Stimulated activated CD8-positive, alpha-beta memory T cell treated with anti-CD3 and anti-CD28 coated beads, Interleukin-7, amount 100 ng/mL, for 24 hours (primary cell): ENCODE measurements at places on chromosomes 12 and 14.

GRCh38 chr14:33799705-33800570, 150.9 kb downstream of the EGLN3 start:
- no peak for DNase-seq

- DNase-seq = peak; percentile 68
Measured at GRCh38 chr14:49767571-49768300, at the start of gene KLHDC2. Gene KLHDC2 (plus strand): TSS chr14:49768153. CDS start chr14:49768469, 316 bp downstream.

- DNase-seq = no peak
Measured at GRCh38 chr12:93191956-93192355, 185.8 kb upstream of the NUDT4 start.

DNA sequence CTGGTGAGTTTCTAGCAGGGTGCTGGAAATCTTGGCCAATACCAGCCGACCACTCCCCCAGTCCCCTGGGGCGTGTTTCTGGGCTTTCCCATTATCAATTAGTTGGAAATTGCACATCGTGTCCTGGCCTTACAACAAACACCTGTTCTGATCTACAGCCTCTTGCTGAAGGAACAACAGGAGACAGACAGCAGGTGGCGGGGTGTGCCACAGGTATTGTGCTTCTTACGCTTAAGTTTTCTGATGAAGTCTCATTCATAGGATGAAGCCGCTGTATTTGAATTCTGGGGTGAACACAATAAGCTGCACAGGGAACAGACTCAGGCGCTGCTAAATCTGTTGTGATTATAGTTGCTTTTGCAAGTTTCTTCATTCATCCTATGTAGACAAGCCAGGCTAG, 703 bp downstream of the HIGD1C start:
- DNase-seq = no peak

GRCh38 chr14:104317492-104317805, 179.1 kb downstream of the KIF26A start:
- no peak for DNase-seq

GRCh38 chr14:79274641-79275291, 936.5 kb downstream of the DIO2 start:
- DNase-seq = no peak

DNA sequence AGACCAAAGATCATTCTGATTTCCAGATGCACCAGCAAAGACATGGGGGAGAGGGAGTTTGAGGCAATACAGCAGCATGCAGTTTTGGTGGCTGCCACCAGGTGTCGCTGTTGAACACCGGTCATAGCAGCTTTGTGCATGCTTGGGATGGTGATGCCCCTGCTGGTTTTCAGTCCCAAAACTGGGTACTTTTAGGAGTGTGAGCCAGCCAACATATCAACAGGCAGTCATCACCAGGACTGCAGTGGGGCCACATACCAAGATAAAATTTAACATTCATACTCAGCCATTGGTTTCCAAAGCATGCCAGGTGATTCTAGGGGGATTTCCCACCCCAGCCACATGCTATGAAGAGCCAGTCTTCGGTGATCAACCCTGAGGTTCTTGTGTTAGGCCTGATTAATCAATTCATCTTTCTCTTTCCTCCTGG, 64.2 kb downstream of the PHETA1 start:
- DNase-seq = no peak

DNA sequence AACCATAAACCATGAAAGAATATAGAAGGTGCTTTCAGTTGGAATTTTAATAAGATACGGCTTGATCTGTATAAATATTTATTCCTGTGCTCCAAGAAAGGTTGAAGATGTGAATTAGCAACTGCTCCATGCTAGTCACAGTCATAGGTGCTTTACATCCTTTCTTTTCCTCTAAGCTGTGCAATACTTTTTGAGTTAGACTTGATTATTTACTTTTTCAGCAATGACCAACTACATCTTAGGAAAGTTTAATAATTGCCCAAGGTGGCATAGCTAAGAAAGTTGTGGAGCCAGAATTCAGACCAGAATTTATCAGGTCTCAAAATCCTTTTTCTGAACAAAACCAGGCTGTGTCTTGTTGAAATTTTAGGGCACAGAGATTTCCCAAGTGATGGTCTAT, 13.7 kb downstream of the TRHDE start:
- DNase-seq = no peak

GRCh38 chr12:94203796-94204195, 55.4 kb downstream of the PLXNC1 start:
- DNase-seq = no peak

DNA sequence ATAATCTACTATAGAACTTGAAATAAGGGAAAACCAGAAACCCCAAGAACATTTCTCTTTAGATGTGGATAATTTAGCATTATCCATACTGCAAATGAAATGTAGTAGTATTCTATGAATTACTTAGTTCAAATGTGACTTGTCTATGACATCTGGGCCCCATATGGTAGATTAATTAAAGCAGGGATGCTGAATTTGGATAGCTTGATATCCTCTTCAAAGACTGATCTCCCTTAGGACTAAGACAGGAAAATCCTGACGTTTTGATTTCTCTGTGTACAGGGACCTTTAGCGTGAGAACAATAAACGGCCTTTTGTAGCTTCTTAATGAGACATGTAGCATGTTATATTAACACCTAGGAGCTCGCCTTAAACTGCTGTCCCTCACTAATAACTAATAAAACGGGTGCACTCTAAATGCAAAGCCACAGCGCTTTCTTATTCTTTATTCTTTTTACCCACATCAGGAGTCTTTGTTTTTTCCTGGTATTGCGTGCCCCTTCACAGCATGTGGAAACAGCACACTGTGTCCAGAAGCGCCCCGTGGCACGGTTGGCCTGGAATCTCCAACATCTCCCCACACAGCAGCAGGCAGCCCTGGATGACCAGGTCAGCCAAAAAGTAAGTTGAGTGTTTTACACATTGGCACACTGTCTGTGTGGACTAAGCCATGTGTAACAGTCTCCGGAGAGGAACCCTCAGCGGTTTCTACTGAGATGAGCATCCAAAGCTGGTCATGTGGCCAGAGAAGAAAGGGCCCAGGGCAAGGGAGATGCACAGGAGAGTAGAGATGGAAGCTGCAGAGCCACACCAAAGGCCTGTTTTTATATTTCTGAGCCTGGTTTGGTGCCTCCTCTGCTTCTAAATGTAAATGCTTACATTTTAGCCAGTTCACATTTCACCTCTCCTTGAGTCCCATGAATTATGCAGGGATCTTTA, 93.1 kb downstream of the SRGAP1 start:
- DNase-seq = no peak

GRCh38 chr14:68343534-68344118, 449.2 kb downstream of the ZFP36L1 start:
- no peak for DNase-seq

GRCh38 chr14:60565211-60565610, 56.3 kb downstream of the SIX6 start:
- DNase-seq = no peak

- DNase-seq = no peak
Measured at GRCh38 chr12:103505371-103506236, 9.8 kb upstream of the C12orf42 start.

DNA sequence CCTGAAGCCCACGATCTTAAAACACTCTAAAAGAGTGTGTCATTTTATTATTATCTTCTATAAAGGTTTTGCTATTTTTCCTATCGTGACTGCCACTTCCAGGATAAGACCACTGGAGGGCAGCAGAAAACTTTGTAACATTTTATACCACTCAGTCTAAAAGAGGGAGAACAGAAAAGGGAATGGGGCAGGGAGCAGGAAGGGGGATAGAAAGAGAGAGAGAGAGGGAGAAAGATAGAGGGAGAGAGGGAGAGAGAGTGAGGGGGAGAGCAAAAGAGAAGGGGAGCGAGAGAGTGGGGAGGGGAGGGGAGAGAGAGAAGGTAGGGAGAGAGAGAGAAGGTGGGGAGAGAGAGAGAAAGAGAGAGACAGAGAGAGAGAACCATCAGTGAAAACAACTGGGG, 2.0 kb upstream of the ART4 start:
- no peak for DNase-seq

DNA sequence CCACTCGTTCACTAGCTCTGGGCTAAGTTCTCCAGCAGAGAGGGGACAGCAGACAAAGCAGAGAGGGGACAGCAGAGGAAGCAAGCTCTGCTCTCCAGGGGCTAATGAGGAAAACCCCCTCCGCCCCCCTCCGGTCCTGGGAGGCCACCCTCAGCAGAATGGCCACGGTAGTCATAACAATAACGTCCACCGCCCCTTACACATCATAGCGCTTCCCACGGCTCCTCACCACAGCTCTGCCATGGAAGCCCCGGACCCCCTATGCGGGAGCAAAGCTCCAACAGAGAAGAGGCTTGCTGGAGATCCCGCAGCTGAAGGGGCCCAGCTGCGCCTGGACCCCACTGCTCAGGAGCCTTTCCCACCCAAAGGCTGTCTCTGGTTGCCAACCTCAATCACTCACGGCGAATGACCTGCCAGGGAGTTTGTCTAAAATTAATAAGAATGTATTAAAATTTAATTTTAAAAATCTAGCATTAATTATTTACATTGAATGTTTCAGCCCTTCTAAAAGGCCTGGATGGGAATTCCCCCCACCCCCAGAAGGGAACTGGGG, 17.4 kb downstream of the BEGAIN start:
- no peak for DNase-seq

DNA sequence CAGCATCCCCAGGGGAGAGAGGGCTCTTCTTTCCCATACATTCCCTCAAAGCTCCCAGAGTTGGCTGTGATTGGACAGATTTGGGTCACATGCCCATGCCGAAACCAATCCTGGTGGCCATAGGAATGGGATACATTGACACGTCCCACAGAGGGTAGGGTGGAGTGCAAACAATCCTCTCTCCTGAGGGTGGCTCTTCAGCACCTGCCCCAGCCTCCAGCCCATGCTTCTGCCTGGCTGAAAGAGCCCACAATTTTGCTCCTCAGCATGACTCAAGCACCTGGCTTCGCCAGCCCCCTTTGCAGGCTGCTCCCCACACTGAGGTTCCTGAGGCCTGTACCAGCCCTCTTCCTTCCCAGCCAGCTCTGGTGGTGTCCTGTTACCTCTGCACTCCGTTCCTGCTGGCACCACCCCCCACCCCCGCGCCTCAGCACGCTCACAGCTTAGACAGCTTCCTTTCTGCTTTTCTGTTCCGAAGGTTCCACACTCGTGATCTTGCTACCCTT, 71.7 kb downstream of the CCDC92 start:
- DNase-seq = no peak

GRCh38 chr12:114408471-114408885, 2.5 kb upstream of the TBX5 start:
- DNase-seq = no peak

DNA sequence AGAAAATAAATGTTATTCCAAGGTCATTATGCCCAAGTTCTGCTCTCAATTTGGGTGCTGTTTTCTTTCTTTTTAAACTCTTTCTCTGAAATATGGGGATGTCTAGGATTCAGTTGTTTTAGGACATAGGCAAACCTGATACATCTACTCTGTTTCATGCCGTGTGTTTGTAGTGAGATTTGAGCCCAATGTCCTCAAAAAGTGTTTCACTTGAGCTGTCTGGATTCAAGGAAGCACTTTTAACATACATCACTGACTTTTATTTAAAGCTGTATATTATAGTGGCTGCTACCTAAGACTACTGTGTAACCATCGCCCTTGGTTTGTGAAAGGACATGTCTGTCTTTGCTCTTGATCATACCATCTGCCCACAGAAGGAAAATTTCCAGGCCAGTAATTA, 709.3 kb upstream of the STXBP6 start:
- no peak for DNase-seq

GRCh38 chr14:44896275-44897040, 65.3 kb downstream of the KLHL28 start:
- DNase-seq = no peak

DNA sequence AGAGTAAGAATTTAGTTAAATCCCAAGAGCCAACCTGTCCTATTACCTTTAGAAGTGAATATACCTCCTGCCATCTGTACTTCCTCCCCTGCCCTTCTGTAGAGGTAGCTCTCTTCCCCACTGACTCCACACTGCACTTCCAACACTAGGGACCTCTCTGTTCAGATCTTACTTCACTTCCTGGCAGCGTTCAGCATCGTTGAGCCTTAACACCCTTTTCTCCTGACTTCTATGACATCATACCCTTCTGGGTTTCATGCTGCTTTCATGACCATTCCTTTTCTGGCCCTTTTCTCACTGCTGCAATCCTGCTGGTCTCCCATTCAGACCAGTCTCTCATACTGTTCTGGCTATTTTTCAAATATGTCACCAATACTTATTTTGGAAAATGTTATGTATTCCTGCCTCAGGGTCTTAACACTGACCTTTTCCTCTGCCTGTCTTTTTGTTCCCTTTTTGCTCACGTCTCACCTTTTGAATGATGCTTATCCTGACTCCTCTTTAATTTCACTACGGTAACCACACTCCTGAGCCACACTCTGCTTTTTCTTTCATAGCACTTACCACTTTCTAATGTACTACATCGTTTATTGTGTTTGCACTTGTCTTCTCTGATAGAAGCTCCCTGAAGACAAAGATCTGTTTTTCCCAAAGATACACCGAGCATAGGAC, 67.6 kb downstream of the PLEKHA5 start:
- DNase-seq = no peak

- no peak for DNase-seq
Measured at GRCh38 chr12:119177724-119178380, 879 bp upstream of the HSPB8 start.

GRCh38 chr14:50615056-50615455, 53.0 kb downstream of the SAV1 start:
- DNase-seq = no peak

DNA sequence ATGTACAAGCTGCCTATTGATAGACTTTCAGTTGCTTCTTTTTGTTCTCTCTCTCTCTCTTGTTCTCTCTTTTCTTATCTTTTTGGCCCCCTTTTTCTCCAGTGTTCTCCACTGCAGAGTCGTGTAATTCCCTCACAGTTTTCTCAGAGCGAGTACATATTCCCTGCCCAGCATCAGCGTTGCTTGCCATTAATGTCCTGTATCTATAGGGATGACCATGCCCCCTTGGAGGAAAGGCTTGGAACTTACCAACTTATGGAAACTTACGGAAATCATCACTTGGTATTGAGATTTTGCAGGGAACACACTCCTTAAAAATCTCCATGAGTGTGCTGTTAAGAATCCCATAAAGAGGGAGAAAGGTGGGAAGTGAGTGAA, 14.3 kb upstream of the COL2A1 start:
- no peak for DNase-seq

DNA sequence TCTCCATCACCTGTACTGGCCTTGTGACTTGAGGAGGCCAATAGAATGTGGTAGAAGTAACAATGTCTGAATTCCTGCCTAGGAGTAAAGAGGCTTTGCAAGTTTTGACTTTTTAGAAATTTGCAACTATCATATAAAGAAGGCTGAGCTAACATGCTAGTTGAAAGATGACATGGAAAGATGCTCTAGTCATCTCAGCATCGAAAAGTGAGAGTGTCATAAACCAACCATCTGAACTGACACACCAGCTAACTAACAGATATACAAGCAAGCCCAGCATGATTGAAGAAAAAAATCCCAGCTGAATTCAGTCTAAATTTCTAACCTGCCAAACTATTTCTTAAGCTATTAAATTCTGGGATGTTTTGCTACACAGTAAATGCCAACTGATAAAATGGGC, 116.8 kb downstream of the NELL2 start:
- no peak for DNase-seq

- no peak for DNase-seq
Measured at GRCh38 chr14:25110106-25110505, 60.2 kb upstream of the STXBP6 start.
